ENCODE measurements at places on chromosomes 1 and 21.

DNA sequence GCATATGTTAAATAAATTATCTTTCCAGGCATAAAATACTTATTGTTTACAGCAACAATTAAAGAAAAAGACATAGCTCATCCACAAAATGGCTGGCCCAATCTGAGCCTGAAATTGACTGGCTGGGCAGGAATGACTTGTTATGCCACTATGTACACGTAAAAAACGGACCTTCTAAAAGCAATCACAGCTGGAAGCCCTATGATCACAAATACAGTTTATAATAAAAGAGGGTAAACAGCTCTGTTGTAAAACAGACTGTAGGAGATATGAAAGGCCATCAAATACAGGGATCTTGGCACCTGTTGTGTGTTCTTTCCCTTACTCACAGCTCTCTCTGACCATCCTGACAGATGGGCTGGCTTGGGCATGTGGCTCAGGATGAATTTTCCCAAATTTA lies 70.5 kb upstream of the DMRTA2 start:
- DNase-seq, result no peak

GRCh38 chr1:205920159-205920558 lies 23.1 kb downstream of the SLC26A9 start:
- DNase-seq, result peak; percentile 84

- peak; percentile 57 for DNase-seq
Observed at GRCh38 chr1:27575840-27576331, 28.1 kb downstream of the AHDC1 start.

DNA sequence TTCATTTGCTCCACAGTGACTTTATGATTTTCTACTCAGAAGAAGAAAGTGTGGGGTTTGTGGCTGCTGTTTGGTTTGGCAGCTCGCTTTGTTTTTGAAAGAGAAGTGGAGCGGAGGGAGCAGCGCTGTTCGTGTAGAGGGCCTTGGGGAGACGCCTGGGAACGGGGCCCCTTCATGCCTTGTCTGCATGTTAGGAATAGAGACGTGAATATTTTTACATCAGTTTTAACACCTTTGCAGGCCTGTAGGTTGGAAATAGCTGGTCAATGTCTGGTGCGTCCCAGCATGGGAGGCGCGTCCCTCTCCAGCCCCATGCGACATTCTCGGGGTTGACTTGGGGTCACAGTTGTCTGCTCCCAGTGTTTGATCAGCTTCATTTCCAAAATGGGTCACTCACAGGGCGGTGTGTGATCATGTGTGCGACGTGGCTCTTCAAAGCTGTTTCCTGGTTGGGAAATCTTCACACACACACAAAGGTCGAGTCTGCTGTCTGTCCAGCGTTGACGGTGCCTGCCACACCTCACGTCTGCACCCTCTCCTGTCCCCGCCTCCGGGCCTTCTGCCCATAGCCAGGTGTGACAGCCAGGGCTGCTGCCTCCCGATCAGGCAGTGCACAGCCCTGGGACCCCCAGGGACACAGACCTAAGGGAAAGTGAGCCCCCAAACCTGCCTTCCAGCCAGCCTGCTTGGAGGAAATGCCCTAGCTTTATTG lies 149.2 kb downstream of the PSMG1 start:
- DNase-seq, result peak; percentile 44

GRCh38 chr1:90384193-90384592 lies 332.9 kb downstream of the BARHL2 start:
- no peak for DNase-seq

GRCh38 chr1:60825593-60825992 lies 256.8 kb upstream of the NFIA start:
- no peak for DNase-seq

- DNase-seq, result peak; percentile 50
Observed at GRCh38 chr21:38913120-38913892, 107.6 kb downstream of the ETS2 start.

DNA sequence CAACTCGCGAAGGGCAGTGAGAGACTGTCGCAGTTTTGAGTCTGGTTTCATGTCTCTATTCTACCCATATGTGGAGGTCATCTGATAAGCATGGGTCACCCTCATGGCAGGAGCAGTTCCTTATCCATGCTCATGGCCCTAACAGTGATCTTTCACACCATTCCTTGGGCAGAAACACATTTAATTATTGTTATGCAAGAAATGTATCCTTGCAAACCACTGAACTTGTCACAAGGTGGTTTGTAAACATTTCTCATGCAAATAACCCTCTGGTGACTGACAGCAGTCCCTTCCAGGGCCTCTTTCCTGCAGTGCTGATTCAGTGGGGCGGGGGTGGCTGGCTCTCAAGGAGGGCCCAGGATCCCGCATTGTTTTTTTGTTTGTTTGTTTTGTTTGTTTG lies 421.4 kb upstream of the RUNX1 start:
- DNase-seq, result no peak

DNA sequence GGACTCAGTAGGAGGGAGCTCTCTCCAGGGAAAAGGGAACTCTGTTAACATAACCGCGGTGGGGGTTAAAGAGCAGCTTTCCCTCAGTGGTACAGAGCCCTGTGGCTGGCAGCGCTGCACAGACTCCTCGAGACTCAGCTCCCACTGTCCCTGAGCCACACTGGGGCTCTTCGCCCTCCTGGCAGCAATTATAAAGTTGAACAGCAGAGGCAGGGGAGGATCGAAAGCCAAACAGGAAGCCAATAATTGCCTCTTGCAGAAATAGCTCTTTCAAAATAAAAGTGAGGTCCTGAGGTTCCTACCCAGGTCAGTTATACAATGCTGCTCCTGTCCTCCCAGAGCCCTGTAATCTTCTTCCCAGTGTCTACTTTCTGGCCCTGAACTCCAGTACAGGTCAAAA lies 77.0 kb downstream of the FAM78B start:
- no peak for DNase-seq

DNA sequence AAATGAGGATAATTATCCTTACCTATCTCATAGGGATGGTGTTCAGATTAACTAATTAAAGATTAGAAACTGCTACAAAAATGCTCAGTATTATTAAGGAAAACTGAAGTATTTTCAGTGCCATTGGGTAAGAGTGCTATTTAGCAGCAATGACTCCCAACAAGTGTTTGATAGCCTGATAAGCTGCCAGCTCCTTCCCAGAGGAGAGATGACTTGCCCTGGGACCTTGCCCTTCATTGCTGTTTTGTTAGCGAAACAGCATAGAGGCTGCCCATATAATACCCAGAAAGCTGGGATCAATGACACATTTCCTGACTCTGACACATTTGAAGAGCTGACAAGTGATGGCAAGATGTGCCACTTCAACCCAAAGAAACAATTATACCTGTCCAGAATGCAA lies 592.2 kb downstream of the ADGRL2 start:
- peak; percentile 3 for DNase-seq
